ENCODE measurements at places on chromosomes 1 and 21.

DNA sequence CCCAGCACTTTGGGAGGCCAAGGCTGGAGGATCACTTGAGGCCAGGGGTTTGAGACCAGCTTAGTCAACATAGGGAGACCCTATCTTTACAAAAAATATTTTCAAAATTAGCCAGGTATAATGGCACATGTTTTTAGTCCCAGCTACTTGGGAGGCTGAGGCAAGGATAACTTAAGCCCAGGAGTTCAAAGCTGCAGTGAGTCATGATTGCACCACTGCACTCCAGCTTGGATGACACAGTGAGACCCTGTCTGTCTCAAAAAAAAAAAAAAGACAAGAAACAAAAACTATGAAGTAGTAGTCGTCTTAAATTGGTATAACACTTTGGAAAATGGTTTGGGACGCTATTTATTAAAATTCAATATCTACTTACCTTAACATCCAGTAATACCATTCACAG lies 7.7 kb downstream of the AIM2 start:
- no peak for DNase-seq

GRCh38 chr1:234942012-234942332 lies 186.7 kb downstream of the TOMM20 start:
- DNase-seq, result no peak

- DNase-seq, result no peak
Observed at GRCh38 chr1:65165269-65165993, 17.4 kb downstream of the AK4 start.

- DNase-seq, result peak; percentile 51
Observed at GRCh38 chr1:26321315-26322041, 3.7 kb downstream of the CD52 start.

DNA sequence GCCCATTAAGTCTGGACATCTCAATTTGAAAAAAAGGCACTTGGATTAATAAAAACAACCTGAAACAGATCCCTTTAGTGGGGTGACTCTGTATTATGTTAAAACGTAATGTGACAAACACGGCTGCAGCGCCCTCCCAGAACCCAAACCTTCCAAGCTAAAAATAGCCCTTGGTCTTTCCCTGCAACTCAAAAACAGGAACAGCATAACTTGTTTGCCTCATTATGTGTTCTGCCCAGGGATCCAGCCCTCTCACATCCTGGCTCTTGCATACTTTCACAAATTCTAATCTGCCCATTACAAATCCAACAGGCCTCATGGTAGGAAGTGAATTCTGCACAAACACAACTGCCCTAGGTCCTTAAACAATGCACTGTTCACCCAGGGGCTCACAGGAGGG lies 94.7 kb upstream of the GADD45A start:
- no peak for DNase-seq

DNA sequence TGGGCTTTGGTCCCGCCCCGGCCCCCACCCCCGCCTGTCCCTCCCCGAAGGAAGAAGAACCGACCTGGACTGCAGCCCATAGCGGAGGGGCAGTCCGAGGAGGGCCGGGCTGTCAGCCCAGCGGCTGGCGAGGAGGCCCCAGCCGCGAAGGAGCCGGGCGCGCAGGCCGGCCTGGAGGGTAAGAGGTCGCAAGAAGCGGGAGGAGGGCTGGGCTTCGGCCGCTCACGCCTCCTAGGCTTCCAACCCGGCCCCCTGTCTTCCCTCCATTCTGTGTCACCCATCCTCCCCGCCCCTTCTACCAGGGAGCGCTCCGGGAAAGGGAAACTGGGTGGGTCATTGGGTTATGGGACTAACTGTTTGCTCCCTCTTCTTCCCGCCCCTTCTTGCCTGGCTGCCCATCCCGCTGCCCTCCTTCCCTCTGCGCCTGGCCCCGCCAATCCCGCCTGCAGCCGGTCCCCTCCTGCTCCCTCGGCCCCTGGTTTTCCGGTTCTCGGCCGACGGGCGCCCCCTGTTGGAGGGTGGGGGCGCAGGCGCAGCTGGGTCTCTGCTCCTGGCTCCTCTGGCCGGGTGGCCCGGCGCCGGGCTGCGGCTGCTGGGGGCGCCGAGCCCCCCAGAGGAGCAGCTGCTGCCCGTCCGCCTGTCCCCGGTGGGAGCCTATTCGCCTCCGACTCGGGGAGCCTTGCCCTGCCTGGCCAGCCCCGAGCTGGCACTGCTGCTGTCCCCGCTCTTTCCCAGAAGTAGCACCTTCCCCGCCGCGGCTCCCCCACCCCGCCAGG lies 2.4 kb downstream of the RUSC1 start:
- DNase-seq, result peak; percentile 83

DNA sequence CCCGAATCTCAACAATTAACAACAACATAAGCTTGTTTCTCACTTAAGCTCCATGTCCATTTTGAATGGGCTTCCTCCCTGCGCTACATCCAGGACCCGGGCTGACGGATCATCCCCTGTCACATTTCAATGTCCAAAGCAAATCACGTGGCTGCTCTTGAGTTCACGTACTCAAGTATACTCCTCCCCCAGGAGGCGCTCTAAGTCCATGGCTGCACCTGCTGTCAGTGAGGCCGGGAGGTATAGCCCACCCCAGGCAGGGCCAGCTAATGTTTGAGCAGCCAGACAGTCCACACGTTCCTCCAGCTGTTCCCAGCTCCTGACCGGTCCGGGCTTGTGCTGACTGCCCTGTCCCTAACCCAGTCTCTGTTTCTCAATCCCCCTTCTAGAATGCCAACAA lies 220.8 kb downstream of the SLC35F3 start:
- DNase-seq, result peak; percentile 45

- DNase-seq, result no peak
Observed at GRCh38 chr1:207938016-207938415, 27.1 kb upstream of the CD34 start.

- DNase-seq, result no peak
Observed at GRCh38 chr21:36661511-36662309, 37.2 kb upstream of the SIM2 start.
